Stimulated activated CD4-positive, alpha-beta T cell treated with anti-CD3 and anti-CD28 coated beads, Interleukin-1b, Interleukin-23, amount 100 ng/mL, for 1 hour (primary cell): ENCODE measurements at places on chromosomes 11 and 22.

GRCh38 chr11:1921574-1922141 lies 2.2 kb downstream of the TNNT3 start:
- DNase-seq = no peak

GRCh38 chr22:37734964-37735451 lies 38.2 kb downstream of the TRIOBP start:
- DNase-seq = no peak

DNA sequence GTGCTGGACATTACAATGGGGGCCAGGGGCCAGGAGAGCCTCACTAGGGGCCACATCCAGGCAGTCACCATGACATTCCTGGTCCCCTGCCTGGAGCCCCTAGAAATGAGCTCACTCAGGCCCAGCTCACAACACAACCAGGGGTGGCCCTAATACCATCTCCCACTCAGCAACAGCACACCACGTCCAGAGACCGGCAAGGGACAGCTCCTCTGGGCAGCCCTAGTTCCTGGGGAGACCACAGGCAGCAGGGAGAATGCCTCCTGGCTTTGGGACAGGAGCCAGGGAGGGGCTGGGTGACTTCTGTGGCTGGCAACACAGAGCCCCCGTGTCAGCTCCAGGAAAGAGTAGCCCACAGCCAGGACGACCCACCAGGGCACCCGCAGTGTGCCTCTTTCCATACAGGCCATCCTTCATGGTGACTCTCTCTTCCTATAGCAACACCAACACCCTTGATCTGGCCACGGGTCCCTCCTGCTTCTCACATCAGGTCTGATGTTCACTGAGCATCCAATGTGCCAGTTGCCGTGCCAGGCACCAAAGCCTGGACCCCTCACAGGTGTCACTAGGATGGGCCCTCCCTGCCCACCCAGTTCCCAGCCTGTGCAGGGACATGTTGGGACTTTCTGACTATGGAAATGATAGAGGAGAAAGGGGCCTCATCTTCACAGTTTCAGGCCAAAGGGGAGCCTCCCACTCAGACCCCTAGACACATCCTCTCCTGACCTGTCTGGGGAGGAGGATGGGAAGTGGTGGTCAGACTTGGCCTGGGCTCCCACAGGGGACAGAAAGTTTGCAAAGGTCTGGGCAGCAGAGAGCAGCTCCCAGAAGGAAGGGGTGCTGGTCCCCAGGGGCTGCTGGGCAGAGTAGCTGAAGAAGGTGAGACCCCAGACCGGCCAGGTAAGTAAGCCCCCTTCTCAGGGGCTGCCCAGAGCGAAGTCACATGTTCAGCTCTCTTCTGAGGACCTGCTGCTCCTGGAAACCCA lies 43.2 kb downstream of the IGLL5 start:
- DNase-seq = no peak

GRCh38 chr11:111986589-111986988 lies 38.6 kb upstream of the DLAT start:
- no peak for DNase-seq

DNA sequence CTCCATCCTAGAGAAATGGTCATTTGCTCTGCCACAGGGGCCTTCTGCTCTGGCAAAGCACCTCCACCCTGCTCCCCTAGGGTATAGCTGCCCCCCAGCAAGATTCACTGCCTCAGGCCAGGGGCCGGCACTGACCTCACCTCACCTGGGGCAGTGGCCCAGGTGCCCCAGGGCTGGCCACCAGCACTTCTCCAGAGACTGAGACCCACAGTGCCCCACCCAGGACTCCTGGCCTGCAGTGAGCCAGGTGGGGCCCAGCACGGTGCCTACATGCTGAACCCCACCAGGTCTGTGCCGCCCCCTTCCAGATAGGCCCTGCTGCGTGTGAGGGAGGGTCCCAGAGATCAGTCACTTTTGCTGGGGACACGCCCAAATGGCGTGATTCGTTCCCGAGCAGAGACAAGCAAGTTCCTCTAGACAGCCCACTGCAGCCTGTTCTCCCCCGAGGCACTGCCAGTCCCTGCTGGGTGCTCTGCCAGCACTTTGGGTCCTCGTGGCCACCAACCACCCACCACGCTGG lies 10.8 kb downstream of the GNB1L start:
- no peak for DNase-seq

- DNase-seq = no peak
These were observed 93.8 kb upstream of the LMO1 start for GRCh38 chr11:8357505-8357888.

GRCh38 chr22:35172442-35172841 lies 84.9 kb upstream of the HMGXB4 start:
- no peak for DNase-seq
